ENCODE measurements at places on chromosomes 5 and 9.
A peak's percentile ranks its signal among the peaks of the same experiment; 100 is the strongest.

- DNase-seq, result no peak
Observed at GRCh38 chr9:6938873-6939272, 181.1 kb downstream of the KDM4C start.

GRCh38 chr9:18338042-18338441 lies 135.9 kb upstream of the ADAMTSL1 start:
- no peak for DNase-seq

GRCh38 chr9:135609366-135609955 lies 29.9 kb downstream of the GLT6D1 start:
- DNase-seq, result no peak

DNA sequence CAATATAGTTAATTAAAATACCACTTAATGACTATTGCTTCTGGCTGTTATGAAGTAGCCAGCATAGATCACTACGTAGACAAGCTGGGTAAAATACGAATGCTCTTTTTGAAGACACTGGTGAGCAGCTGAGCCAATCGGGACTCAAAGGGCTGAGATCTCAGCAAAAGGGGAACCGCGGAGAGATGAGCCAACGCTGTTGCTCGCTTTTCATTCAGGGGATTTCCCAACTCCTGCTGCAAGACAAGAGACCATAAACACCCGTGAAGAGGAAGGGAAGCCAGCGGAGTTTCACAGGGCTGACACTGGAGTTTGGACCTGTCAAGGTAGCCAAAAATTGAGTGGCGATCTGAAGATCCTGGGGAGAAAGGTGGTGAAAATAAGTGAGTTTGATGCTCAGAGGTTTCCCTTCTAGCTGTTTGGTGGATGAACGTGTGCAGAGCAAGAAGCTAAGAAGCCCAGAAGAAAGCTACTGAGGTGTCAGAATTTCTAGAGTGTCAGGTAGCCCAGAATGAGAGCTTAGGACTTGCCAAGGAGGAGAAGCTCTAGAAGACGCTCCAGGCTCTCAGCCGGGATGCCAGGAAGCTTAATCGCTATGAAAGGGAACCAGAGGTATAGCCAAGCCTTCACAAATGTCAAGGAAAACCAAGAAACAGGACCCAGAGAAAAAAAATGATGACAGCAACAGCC lies 79.6 kb upstream of the RNU6ATAC start:
- no peak for DNase-seq

DNA sequence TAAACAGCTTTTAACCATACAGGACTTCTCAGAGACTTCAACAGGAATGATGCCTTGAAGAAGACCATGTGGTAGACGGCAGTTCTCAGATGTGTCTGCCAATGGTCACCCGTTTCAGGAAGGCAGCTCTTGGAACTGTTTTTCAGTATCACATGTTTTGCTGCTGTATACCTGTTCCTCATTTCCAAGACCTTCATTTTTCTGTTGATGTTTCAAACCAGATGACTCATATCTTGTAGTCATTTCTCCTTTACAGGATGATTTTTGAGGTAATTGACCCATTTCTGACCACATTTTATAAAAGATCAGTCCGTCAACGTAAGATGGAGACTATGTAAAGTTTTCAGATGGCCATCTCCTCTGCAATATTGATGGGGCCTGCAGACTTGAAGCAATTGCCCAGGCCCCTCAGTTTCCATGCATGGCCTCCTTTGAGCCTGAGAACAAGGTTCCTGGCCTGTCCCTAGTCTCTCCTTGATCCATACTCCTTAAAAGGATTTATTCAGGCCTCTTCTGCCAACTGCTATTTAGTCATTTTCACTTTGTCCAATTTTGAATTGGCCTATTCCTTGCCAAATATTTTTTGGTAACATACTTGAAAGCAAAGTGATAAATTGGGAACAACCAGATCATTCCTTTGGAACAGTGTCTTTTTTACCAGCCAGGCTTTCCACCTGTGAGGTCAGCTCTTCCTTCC lies 128.6 kb downstream of the PDZD2 start:
- no peak for DNase-seq

DNA sequence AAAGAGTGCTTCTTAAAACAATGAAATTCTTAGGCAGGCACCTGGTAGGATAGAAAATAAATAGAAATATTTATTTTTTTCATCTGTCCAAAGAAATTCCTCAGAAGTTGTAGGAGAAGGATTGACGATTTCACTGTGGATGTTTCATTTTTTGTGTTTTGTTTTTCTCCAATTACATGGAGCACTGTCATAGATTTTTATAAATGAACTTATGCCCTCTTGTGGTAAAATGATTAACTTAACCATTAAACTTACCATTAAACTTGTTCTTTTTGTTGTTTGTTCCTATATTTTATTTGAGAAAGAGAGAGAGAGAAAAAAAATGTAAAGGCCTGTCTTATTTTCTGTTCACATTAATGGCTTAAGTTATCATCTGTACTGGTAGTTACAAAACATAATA lies 339.2 kb downstream of the PRR16 start:
- peak; percentile 1 for DNase-seq

GRCh38 chr5:83548581-83548980 lies 77.0 kb downstream of the VCAN start:
- no peak for DNase-seq

DNA sequence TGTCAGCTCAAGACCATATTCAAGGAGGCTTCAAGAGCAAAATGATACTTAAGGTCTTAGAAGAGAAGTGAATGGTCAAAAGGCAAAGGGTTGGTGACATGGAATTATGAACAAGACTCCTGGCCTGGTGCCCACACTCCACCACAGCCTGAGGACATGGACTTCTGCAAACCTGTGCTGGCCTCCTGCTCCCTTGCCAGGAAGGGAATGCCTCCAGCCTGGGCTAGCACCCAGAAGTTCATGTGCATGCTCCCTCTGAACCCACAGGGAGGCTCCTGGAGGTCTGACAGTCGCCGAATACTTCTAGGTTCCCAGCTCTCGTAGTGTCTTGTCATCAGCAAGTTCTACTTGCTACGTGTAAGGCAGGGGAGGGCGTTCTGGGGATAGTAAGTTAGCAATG lies 156.7 kb downstream of the FSTL4 start:
- DNase-seq, result no peak

- no peak for DNase-seq
Observed at GRCh38 chr9:123425836-123426365, 69.9 kb downstream of the CRB2 start.

GRCh38 chr9:22693156-22693555 lies 246.5 kb downstream of the DMRTA1 start:
- DNase-seq, result no peak

- DNase-seq, result no peak
Observed at GRCh38 chr9:5455181-5455580, 4.8 kb downstream of the CD274 start.

DNA sequence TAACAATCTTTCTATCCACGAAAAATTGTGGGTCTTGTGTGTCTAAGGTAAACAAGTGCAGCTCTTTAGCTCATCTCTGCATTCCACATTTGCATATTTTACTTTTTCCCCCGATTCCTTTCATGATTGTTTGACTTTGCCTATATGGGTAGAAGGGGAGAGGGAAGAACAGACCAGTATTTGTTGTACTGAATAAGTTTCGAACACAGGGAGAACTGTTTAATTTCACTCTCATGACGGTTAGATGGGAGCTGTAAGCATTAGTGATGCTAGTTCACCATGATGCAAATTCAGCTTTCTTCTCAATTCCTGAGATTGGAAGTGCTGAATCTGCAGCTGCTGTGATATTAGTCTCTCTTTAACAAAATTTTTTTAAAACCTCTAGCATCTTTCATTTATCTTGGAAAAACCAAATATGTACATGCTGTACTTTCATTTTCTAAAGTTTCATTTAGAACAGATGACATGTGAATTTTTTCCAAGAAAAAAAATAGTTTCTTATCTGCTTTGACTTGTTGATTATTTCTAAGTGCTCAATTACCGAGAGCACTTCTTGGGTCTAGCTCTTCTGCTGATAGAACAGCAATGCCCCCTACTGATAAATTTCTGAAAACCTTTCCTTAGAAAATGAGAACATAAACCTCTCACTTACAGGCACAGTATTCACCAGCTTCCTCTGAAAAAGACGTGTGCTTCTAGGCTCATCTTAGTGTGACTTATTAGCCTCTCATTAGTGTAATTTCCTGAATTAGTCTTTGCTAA lies 149.5 kb downstream of the BAAT start:
- peak; percentile 29 for DNase-seq

DNA sequence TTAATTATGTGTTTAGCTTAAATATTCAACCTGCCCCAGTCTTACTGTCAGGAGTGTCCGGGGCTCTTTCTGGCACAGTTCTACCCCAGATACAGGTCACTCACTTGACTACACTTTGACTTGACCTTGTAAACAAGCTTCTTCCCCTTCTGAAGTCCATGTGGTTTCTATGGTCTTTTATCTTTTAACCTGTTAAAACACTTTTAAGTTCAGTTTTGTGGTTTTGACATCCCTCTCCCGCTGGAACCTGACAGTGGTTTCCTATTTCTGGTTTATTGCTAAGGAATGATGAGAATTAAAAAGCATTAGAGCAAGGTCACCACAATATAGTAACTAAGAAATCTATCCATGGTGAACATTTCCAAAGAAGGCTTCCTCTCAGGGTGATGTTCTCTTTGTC lies 300.1 kb downstream of the TMEM167A start:
- no peak for DNase-seq

DNA sequence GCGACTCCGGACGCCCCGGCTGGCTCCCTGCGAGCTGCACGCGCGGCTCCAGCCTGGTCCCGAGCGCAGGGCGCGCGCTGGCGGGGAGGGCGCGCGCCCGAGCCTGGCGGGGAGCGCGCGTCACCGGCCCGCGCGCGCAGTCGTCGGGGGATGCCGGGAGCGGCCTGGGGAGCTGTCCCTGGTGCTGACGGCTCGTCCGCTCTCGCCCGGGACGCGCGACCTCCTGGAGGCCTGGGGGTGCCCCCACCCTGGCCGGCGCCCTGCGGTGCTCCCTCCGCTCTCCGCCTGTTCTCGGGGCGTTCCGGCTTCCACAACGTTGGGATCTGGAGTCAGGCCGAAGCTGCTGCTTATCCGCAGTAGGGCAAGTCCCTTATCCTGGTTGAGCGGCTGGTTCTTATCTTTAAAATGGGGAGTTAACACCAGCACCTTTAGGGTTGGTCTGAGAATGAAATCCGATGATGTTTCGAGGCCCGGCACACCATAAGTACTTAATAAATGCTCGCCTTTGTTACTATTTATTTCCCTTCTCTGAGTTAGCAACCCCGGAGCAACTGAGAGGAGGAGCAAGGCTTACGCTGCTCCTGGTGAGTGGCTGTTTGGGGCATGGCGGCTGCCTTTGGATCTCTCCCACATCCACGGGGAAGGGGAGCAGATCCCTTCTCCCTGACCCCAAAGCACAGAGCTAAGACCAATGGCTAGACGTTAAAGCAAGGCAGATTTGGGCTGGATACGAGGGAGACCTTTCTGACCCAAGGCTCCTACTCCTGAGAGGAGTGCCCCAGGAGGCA lies at the start of gene FAM163B:
Gene FAM163B (minus strand): TSS at position 79 of the 788 bp plus-strand sequence. CDS start 29,166 bp downstream, outside the sequence.
- peak; percentile 7 for DNase-seq

DNA sequence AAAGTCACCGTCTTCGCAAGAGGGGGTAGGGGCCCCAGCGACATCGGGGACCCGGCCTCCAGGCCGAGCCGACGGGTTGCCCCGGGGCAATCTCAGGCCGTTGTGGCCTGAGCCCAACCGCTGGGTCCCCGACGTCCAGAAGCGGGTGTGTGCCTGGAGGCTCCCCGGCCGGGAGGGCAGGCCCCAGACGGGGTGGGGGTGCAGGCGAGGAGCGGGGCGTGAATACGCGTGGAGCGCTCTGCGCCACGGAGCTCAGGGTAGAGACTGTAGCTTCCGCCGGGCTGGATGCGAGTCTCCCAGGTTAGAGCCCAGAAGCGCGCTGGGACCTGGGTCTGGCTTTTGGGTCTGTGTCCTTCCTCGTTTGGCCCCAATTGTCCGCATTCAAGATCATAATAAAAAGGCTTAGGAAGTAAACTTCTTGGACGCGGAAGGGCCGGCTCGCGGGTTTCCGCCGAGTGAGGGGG lies 3.5 kb downstream of the BARX1 start:
- DNase-seq, result no peak

DNA sequence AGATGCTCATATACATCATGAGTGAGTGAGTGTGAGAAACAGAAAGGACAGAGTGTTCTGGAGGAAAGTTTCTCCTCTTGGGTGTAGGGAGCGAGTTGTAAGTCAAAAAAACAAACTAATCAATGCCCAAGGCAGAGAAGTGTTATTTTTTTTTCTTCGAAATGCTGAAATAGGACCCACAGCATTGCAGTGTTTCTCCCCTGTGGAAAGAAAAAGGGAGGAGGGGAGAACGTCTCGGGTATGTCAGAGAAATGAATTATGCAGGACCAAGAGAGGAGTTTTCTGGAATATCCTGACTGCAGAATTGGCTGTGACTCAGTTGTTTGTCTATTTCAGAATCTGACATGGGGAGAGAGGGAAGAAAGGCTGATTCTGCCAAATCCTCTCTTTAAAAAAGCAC lies 337.9 kb upstream of the RFX3 start:
- DNase-seq, result no peak

DNA sequence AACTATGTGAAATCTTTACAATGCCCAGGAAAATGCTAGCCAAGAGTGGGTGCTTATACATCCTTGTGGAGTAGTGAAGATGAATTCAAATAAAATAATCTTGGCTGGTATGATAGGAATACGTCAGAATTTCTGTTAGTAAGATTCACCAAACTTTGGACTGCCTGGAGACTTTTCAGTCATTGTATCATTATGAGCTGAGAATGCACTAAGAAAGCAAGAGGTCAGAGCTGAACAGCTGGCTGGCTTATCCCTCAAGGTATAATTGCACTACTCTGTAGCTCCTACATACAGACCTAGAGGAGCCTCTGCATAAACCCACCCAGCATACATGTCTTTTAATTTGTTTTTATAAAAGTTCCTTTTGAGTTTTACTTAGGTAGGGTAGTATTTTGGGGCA lies 568.5 kb upstream of the RIOK2 start:
- no peak for DNase-seq

GRCh38 chr5:17878541-17878940 lies 244.3 kb downstream of the TAF11L14 start:
- DNase-seq, result no peak

GRCh38 chr9:93596399-93596798 lies 20.0 kb downstream of the PHF2 start:
- DNase-seq, result no peak

GRCh38 chr5:69202497-69202896 lies 13.1 kb downstream of the CENPH start:
- DNase-seq, result no peak

DNA sequence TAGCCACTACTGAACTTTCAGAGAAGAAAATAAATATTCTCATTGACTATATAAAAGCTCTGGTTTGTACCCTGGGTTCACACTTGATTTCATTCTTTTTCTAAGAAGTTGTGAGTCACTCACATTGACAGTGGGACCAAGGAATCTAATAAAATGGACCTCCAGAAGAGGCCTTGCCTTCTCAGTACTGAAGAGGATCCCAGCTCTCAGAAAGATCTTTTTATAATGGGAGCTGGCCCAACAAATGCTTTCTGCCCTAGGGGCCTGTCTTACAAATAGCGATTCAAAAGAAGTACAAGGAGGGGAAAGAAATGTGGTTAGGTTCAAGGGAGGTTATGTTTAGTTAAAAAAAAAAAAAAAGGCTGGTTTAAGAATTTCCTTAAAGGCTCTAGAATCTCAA lies 237.9 kb downstream of the ISL1 start:
- DNase-seq, result no peak

DNA sequence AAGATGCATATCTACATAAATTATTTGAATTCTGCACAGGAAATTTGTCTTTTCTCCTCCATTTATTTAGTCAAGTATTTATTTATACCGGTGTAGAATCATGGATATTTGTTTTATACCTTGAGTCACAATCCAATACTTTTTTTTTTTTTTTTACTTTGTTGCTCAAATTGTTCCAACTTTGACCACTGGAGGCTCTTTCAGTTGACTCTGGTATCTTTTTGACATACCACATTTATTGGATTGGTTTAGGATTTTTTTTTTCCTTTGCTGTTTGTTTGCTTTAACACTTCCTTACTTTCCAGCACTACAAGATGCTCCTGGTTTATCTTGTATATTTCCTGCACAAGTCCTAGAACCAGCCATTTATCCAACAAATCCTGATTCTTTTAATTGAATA lies 543.1 kb upstream of the RIOK2 start:
- no peak for DNase-seq
